Spleen (tissue), 13 donors: ENCODE measurements at places on chromosomes 6 and 20.

DNA sequence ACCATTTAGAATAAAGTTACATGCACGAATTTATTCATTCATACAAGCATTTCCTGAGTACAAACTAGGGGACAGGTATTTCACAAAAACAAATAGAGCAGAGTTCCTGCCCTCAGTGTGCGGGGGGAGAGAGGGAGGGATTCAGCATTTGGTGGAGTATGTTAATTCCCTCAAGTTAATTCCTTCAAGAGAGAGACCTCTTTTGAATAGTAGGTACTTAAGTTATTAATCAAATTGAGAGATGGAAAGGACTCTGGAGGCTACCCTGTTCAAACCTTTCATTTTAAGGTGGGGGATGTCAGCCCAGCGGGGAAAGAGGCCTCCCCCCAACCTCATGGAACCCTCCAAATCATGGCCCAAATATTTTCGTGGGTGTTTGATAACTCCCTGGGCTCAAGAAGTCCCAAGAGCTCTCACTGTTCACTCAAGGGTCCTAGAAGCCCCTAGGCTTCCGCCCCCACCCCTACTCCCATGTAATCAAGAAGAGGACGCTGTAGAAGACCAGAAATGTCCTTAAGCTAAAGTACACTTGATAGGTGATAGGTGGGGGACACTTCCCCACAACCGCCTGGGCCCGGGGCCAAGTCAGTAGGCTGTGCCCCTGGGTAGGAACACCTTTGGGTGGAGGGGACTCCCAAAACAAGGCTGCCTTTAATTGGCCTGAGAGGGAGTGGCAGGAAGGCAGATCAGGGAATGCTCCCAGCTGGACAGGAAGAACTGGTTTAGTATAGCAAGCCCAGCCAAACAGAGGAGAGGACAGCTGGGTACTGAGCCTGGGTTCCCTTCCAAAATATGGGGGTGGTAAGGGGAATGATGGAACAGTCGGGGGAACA is 2.9 kb downstream of the SDC4 start:
- no peak overlapping the region for H3K4me3 ChIP-seq
- no peaks in the 10 kb centered on the region for H3K36me3 ChIP-seq
- DNase-seq: no peak
- H3K27ac ChIP-seq: peak overlapping the region; percentile 86

- no peaks in the 10 kb centered on the region for H3K27me3 ChIP-seq
- H3K4me1 ChIP-seq: peaks cover 4% of the 10 kb centered on the region
- H3K27ac ChIP-seq: peak overlapping the region; percentile 13
- H3K36me3 ChIP-seq: no peaks in the 10 kb centered on the region
- H3K4me3 ChIP-seq: no peak overlapping the region
Measured at GRCh38 chr6:6875818-6876470, 231.8 kb upstream of the RREB1 start.

GRCh38 chr6:34661357-34661756 is 35.2 kb downstream of the ILRUN start:
- H3K4me3 ChIP-seq: no peak overlapping the region
- H3K27ac ChIP-seq: no peak overlapping the region
- no peaks in the 10 kb centered on the region for H3K36me3 ChIP-seq
- no peak for DNase-seq

GRCh38 chr6:100719883-100720682 is 161.0 kb downstream of the ASCC3 start:
- H3K4me3 ChIP-seq: peak overlapping the region; percentile 2
- H3K27me3 ChIP-seq: no peaks in the 10 kb centered on the region
- no peaks in the 10 kb centered on the region for H3K4me1 ChIP-seq
- no peak for DNase-seq
